Fibroblast of skin of right biceps (primary cell): ENCODE measurements at places on chromosomes 13 and 19.

GRCh38 chr13:30047154-30047874, 196.9 kb upstream of the UBL3 start:
- no peak for DNase-seq

DNA sequence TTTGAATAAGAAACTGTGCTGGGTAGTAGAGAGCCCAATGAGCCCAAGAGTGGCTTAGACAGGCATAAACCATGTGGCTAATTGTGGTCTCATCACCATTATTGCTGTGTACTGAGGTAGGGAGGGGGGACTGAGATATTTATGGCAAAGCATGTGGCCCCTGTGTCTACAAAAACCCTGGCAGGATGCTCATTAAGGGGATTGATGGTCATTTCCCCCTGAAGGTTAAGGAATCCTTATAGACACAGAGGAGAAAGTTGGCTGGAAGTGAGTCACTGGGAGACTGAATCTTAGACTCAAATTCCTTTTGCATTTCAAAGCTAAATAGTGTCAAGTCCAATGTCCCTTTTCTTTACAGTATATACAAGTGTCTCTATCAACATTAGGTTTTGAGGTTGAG, 9.8 kb upstream of the DACT3 start:
- DNase-seq, result peak; percentile 67

DNA sequence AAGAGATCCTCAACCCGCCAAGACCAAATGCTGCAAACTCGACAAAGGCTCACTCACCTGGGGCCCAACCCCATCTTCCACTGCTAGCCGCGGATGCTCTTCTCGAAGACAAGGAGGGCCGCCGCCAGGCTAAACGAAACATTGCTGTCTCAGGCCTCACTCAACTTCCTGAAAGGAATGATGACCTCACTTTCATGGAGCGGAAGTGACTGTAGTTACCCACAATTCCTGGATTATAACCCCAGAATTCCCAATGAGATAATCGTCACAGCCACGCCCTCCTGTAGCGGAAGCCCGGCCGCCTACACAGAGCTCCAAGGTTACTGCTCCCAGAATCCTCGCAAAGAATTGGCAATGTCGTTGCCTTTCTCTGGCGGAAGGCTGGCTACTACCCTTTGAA, 10.5 kb upstream of the ZNF112 start:
- peak; percentile 15 for DNase-seq

- peak; percentile 37 for DNase-seq
These were observed 32.3 kb upstream of the AKAP11 start for GRCh38 chr13:42239644-42240043.

DNA sequence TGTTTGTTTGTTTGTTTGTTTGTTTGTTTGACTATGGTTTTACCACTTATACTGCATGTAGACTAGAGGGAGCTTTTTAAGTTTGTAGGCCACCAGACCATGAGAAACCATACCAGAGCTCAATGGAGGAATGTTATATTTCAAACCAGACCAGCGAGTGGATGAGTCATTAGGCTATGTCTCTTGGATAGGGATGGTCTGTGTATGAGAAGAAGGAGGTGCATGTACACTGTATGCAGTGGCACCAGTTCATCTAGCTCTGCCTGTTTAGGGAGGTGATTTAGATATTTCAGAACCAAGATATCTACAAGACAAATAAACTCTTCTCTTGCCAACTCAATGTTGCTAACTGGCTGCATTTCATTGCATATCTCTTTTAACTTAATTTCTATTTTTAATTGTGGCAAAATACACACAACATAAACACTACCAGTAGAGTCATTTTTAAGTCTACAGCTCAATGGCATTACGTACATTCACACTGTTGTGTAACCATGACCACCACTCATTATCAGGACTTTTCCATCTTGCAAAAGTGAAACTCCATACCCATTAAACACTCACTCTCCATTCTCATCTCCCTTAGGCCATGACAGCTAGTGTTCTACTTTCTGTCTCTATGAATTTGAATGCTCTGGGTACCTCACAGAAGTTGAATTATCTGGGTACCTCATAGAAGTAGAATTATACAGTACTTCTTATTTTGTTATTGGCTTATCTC, 29.2 kb downstream of the SYDE1 start:
- DNase-seq, result no peak

DNA sequence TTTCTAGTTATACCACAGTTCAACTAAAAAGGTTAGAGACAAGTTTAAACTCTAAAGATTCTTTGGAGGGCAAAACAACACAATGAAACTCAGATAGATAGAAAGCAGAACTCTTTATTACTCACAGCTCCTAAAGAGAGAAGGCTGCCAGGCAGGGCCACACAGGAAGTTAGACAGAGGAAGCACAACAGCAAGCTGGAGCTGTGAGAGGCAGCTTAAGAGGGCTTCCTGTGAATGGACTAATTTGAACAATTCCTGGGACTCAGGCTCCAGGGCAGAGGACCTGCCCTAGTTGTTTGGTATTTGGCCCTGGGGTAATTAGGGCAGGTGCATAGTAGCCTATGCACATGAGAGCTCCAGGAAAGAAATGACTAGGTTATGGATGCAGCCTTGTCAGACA, 803.6 kb downstream of the DIAPH3 start:
- peak; percentile 13 for DNase-seq

GRCh38 chr13:37138169-37138568, 32.7 kb upstream of the CSNK1A1L start:
- DNase-seq, result peak; percentile 97

DNA sequence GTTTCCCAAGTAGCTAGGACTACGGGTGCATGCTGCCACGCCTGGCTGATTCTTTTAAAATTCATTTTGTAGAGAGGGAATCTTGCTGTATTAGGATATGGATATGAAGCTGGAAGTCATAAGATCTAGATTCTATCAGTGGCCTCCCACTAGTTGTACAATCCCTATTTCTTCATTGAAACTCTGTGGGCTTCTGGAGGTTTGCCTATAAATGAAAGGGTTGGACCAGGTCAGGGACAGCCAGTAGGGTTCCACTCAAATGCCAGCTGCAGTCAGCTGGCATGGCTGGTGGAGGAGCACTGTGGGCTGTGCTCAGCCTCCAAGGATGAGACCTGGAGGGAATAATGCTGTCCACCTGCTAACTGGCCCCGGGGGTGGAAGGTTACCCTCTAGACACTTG, 110.2 kb upstream of the GJB6 start:
- no peak for DNase-seq

- no peak for DNase-seq
These were observed 144.9 kb downstream of the KLF12 start for GRCh38 chr13:73989244-73989843.

DNA sequence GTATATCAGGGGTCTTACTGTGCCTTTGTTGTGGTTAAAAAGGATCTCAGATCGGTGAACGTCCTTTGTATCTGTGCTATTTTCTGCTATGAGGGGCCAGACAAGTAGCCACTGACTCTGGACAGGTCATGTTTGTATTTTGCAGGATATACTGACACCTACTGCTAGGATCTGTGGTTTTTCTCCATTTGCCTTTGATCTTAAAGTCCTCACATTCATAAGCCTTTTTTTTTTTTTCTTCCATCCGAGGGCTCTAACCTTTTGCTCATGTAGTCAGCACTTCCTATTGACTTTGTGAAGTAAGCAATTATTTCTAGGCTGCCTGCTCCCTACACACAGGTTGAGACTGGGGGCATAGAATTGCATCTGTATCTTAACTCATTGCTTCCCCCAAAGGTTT, 106.2 kb downstream of the SLITRK5 start:
- DNase-seq, result no peak

DNA sequence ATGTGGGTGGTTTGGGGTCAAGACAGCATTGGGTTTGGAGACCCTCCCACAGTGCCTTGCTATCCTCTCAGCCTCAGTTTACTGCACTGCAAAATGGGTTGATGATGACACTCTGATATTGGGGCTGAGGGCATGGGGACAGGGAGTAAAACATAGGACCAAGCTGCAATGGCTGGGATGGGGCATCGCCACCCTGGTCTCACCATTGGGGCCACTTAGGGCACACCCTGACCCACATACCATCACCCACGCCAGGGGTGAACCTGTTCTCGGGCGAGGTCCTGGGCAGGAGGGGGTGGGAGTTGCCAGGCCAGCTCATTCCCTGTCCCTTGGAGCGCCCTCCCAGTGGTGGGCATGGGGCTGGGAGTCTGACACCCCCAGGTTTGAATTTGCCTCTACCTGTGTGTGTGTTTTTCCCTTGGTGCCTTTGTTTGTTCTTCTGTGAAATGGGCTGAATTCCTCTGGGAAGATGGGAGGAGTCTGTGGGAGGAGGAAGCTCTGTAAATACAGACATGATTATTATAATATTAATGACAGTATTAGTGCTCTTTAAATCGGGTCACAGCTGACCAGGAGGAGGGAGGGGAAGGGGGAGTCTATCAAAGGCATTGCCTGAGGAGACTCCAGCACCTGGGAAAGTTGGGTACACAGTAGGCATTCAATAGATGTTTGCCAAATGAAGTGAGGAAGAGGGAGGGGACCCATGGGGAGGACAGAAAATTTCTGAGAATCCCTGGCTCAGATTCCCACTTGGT, 2.2 kb upstream of the FCHO1 start:
- DNase-seq, result no peak

GRCh38 chr13:112200200-112200599, 133.3 kb downstream of the SOX1 start:
- no peak for DNase-seq

DNA sequence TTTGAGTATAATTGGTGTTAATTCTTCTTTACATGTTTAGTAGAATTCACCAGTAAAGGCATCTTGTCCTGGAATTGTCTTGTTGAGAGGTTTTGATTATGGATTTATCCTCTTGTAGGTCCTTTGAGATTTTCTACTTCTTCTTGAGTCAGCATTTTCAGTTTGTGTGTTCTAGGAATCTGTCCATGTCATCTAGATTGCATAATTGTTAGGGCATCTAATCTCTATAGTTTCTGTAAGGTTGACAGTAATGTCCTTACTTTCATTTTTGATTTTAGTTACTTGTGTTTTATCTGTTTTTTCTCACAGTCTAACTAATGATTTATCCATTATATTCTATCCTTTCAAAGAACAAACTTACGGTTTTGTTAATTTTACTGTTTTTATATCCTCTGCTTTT, 492.0 kb downstream of the FGF9 start:
- no peak for DNase-seq

DNA sequence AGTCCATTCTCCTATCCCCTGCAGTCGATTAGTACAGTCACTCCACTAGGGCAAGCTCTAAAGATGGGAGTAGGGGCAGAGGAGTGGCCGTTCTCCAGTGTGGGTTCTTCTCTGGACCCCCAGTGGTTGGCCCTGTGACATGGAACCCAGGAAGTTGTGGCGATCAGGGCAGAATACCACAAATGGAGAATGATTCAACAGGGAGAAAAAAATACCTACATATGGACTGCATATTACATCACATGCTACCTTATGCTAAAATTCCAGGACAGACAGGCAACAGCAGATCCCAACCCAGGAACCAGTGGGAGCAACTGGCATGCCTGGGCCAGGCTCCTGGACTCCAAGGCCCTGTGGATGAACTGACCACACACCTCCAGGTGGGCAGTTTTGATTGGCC, 20.4 kb downstream of the POU2F2 start:
- DNase-seq, result peak; percentile 84

DNA sequence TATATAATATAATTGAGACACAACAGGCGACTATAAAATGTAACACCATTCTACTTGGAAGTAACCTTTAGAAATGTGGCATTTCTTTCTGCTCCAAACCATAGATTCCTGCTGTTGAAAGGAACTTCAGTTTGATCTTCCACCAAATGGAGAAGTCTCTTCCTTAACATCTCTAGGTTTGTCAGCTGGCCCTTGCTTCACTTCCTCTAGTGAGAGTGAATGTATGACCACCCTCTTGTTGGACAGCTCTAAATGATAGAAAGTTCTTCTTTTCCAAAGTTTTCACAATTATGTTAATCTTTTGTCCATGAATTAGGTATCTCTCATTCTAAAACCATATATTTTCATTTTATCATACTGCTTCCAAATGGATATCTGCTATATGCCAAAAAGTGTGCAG, 13.8 kb upstream of the COG6 start:
- DNase-seq, result no peak

DNA sequence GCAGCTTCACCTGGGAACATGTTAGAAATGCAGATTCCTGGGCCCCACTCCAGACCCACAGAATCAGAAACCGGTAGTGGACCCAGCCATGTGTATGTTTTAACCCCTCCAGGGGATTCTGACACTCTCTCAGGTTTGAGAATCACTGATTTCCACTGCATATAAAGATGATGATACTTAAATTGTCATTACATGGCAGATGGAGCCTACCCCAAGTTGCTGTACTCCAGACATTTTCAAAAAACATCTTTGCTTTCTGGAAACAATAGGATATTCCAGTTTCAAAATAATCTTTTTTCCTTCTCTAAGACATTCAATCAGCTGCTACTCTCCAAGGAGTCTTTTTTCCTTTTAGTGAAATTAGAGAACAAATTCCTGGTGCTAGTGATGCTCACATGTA, 48.6 kb upstream of the RGCC start:
- no peak for DNase-seq
